ENCODE measurements at places on chromosomes 2 and 18.

DNA sequence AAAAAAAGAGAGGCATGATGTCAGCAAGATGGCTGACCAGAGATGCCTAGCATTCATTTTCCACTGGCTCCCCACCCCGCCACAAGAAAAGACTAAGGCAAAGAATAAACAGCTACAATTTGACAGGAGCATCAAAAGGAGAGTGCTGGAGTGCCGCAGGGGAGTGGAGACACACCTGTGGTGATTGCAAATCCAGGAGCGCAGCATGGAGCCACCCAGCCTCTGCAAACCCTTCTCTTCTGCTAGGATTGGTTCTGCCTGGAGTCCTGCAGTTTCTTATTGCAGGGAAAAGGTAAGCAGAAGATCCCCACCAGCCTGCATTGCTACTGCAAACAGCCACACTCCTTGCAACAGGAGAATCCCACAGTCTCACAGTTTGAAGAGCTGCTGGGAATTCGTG is 26.1 kb downstream of the BOLL start:
- no peak for DNase-seq

GRCh38 chr2:236367506-236368289 is 103.5 kb upstream of the ASB18 start:
- no peak for DNase-seq

DNA sequence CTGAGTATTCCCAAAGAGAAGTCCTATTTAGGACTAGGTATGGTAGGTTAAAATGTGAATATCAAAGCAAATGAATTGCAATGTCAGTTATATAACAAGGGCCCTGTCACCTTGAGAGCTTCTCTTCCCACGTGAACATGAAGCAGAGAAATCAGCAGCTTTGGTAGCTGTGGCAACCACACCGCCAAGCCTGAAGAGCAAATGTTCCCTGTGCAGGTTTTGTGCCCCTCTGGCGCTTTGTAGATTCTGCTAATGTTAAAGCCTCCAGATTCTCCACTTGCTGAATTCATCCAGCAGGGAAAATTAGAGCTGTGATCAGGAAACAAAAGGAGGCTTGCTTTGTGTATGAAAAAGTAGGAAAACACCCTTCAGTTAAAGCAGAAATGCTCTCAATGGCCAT is 322.6 kb downstream of the RBM43 start:
- DNase-seq = no peak

- DNase-seq = no peak
Measured at GRCh38 chr2:188511346-188511745, 219.7 kb downstream of the GULP1 start.

- DNase-seq = no peak
Measured at GRCh38 chr2:169716238-169716886, 17.3 kb upstream of the KLHL23 start.

- no peak for DNase-seq
Measured at GRCh38 chr18:42296192-42296591, 341.2 kb downstream of the PIK3C3 start.

- DNase-seq = no peak
Measured at GRCh38 chr2:126714191-126714965, 58.4 kb downstream of the GYPC start.

GRCh38 chr2:225662101-225662500 is 262.6 kb downstream of the NYAP2 start:
- DNase-seq = no peak

DNA sequence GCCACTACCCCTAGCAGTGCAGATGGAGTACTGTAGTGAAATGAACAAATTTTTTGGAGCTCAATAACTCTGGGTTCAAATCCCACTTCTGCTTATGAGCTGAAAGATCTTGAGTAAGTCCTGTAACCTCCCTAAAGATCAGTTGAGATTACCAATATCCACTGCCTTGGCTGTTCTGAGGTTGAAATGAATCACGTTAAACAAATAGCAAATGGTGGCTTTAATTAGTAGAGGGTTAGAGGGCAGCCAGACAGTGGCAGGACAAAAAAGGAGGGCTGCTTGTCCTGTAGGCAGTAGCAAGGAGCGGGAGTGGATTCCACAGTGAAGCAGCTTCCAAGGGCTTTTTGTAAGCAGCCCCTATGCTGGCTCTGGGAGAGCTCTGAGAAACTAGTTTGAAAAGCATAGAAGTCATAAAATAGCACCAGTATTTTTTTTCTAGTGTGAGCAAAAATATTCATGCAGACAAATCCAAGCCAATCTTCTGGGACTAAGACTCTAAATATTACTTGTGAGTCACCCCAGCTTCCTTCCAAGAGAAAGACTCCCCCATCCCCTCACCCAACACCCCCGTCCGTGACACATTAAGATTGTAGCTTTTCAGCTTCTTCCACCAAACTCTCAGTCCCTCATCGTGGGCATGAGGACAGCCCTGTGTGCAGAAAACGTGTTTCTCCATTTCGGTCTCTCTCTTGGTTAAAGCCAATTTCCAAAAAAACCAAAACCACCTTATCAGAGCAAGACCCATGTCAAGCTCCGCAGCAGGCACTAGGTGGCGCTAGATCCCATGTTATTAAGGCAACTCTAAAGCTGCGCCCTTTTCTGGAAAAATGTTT is 123.5 kb upstream of the LGALSL start:
- DNase-seq = peak; percentile 69

DNA sequence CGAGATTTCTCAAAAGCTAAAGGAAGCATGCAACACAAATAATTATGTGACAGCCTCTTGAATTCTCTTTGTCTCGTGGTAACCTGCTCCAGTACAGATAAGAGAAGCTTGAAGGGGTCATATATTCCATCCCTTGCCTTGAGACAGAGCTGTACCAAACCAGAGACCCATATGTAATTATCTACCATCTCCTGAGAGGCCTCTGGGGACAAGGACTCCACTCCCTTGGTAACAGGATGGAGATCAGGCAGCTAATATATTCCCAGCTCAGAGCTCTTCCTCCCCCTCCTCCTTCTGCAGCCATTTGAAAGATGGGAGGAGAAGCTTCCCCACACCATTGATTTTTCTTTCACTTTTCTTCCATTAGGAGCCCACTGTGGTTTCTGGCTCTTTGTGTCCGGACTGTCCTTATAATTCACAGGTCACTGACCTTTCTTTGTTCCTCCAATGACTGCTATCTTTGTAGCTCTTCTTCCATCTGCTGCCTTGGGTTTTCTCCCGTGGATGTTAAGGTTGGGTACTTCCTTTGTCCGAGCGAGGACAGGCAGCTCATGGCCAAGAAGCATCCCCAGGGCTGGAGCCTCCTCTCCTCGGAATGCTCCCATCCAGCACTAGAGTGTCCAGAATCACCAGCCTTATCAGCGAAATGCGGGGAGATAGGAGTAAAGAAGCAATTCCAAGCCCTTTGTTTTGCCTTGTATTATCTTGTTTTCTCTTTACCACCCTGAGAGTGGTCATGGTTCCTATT is 72.6 kb upstream of the STPG4 start:
- DNase-seq = no peak

GRCh38 chr18:49768051-49768391 is 45.3 kb downstream of the ACAA2 start:
- DNase-seq = no peak

- no peak for DNase-seq
Measured at GRCh38 chr2:120661551-120661950, 74.1 kb upstream of the GLI2 start.

DNA sequence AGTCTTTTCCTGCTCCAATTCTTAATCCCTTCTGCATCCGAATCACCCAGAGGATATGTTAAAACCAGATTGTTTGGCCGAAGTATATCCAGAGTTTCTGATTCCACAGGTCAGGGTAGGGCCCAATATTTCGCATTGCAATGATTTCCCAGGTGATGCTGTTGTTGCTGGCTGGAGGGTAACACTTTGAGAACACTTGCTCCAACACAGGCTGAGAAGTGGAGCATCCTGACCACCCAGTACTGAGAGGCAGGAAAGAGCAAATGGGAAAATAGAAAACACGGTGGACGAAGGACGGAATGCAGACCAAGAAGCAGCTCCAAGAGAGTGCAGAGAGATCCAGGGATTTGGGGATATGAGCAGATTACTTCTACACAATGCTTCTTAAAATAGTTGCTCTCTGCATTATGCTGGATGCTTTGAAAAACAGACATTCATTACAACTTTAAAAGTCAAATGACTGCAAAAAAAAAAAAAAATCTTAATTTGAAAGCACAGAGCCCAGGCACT is 362.2 kb upstream of the SLC14A2 start:
- no peak for DNase-seq
